NCI-H1436 treated with DMSO at 0.1 percent for 48 hours (cell line): ENCODE measurements at places on chromosomes 7 and 10.

GRCh38 chr10:121735263-121735662 lies 137.0 kb upstream of the FGFR2 start:
- DNase-seq = no peak

GRCh38 chr7:148670807-148671206 lies 27.9 kb upstream of the CUL1 start:
- DNase-seq = no peak

- DNase-seq = no peak
Observed at GRCh38 chr7:131656980-131657723, 100.7 kb upstream of the PODXL start.

DNA sequence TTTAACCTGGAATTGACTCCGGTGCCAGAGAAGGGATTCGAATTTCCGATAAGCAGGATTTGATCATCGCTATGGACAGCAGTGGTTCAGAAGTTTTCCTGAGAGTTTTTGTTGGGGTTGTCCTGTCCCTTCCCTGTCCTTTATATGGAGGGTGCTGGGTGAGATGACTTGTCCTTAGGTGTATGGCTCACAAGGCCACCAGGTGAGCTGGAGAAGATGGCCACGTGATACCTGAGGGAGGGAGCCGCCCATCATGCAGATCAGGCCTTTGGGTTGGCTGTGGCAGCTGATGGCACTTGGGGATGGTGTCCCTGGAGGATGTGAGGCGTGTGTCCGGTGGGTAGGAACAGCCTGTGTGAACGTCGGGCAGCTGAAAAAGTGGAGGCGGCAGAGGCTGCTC lies 187.7 kb downstream of the PTPN20 start:
- DNase-seq = no peak

DNA sequence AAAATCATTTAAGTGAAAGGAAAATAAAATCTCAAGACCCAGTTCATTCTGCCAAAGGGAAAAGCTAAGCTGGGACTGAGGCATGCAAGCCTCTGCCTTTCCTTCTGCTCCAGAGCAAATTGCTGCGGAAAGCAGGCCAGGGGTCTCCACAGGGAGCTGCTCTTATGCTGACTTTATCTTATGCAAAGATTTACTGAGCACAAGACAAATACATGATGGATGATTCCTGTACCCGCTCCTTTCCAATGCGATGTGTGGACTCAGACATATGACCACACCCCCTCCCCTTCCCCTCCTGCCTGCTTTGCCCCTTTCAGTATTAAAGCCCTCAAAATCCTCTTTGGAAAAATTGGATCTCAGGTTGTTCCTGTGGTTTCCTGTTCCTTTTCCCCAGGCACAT lies 74.2 kb upstream of the INSIG1 start:
- DNase-seq = no peak

DNA sequence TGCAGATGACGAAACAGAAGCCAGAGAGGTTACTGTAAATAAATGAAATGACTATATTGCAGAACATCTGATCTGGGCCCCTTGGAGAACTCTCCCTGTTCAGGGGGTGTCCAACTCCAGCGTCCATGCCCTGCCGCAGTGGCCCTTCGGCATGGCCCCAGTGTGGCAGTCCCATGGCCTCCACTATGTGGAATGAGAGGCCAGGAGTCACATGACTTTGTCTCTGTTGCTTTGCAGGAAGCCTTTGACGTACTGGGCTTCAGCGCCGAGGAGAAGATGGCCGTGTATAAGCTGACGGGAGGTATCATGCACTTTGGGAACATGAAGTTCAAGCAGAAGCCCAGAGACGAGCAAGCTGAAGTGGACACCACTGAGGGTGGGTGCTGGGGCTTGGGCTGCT lies 15.6 kb upstream of the MYH16 start:
- no peak for DNase-seq

DNA sequence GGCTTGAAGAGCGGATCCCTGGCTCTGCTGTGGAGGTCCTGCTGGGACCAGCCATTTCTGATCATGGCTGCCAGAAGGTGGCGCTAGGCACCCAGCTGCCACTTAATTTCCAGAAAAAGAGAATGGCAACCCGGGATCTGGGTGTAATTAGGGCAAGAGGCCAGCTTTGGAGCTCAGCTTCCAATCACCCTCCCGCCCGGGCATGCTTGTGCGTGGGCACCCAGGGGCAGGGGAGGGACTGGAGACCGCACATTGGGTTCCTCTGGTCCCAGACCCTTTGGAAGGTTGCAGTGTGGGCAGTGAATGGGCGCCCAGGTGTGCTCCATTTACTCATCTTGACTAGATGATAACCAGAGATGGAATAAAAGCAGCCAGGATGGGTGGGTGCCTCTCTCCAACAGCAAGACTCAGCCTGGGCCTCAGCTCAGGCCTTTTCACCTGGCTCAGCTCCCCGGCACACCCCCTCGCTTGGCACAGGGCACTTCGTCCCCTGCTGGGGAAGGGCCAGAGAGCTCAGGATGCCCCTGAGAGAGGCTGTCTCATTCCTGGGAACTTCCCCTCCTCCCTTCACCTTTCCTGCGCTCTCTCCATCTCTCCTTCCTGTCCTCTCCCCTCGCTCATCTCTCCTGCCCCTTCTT lies 14.7 kb downstream of the FAM241B start:
- DNase-seq = no peak

DNA sequence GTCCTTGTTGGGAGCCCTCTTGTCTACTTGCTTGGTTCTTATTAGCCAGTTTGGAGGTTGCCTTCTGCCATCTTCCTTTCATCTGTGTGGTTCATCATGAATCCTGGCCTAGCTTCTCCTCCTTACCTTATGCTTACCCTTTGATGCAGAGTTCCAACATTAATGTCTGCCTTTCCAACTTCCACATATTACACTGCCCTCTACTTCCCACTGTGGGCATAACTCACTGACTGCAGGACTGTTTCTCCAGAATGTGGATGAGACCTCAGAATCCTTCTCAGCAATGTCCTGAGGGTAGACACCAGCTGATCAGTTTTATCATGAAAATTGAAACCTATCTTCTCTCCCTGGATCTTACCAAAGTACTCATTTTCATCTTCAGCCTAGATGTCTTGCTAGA lies 491.0 kb downstream of the LRMDA start:
- no peak for DNase-seq

DNA sequence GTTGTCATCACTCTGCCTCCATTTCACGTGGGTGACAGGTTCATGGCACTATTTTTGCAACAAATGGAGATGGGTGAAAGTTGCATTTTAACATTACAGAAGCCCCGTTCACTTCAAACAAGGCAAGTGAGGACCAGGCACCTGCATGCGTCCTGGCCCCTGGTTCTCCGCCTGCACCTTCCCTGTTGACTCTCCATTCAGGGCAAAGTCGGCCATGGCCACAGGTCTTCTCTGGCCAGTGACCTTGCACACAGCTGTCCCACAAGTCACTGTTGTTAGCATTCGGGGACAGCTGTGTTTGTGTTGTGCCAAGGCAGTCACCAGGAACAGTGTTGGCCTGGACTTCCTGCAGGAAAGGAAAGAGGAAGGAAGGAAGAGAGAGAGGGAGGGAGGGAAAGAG lies 554.9 kb downstream of the TCERG1L start:
- DNase-seq = no peak

DNA sequence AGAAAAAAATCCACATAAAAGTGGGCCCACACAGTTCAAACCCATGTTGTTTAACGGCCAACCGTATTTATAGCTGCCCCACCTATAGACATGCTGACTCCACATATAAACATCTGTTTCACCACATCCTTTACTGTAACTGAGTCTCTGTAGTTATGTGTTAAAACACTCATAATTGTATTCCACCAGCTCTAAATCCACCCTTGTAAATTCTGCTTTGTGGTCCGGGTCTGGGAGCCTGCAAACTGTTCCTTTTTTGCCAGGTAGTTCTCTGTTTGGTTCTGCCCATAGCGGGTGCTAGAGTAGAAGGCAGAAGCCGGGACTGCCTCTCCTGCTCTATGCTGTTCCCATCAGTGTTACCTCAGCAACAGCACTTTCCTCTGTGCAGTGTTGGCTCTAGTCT lies 20.2 kb upstream of the FHIP2A start:
- DNase-seq = no peak

- DNase-seq = no peak
Observed at GRCh38 chr7:1659696-1660095, 10.4 kb upstream of the ELFN1 start.

DNA sequence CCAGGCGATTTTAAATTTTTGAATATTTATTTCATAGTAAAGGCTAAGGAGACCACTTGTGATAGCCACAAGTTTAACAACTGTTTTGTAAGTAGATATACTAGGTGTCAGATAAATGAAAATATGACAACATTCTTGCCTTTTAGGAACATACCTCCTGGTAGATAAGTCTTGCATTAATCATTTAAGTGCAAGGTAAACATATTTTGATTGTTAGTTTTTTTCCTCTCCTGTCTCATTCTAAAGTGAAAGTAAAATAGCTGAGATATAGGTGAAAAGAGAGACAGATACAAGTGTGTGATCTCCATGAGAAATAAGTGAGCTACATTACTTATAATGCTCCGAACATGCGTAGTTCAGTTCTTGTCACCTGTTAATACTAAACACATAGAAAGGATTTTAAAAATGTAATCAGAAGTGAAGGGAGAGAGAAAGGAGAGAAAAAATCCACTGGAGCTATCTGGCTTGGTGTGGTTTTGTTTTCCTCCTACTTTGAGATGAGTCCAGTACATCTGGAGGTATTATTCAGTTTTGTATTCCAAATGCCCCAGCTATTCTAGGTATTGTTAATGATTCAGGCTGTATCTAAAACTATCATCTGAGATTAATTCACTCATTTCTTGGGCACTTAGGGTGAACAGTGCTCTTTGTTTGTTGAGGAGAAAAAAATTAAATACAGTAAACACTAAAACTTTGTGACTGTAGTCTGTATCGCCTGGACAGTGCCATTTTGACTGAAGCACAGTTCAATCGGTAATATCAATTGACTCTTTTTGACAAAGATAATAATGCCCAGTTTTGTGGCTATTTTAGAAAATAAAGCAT lies 21.2 kb downstream of the GLCCI1 start:
- no peak for DNase-seq

DNA sequence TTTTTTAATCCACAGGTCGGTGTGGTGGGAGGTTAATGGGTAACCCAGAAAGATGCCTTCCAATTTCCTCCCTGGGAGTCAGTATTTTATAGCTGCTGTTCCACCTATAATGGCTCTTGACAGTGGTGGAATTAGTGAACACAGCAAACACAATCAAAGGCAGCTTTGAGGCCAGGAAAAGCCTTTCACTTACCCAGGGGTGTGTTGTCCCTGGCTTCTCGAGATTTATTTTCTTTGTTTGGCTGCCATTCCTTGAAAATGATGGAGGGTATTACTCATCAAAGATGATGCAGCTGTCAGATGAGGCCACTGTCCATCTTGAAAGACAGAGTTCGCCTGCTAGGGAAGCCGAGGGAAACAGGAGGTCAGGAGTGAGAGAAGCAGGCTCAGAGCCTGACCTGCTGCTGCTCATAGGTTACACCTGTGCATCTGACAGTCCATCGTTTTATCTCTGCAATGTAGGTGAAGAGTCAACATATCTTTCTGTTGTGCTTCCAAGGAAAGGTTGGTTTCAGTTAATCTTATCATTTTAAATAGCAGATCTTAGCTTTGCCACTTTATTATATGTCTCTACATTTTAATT lies 221.6 kb downstream of the XPNPEP1 start:
- no peak for DNase-seq

- no peak for DNase-seq
Observed at GRCh38 chr10:56856569-56856968, 495.5 kb upstream of the ZWINT start.

- DNase-seq = no peak
Observed at GRCh38 chr10:99234791-99235657, 628 bp downstream of the HPSE2 start.

DNA sequence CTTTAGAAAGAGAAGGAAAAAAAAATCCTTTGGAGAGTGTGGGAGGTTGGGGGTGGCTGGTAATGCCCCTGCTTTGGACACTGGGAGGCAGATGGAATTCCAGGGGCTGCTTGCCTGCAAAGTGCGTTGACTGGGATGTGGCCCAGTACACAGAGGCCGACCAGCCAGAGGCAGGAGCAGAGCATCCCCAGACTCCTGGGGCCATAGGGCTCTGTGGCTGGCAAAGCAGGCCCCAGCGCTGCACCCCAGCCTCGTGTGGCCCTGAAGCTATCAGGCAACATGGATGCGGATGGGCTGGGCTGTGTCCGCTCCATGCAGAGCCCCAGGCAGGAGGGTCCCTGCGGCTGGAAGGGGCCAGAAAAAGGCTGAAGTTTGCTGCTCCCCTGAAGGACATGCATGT lies 361.6 kb upstream of the FZD8 start:
- DNase-seq = no peak

DNA sequence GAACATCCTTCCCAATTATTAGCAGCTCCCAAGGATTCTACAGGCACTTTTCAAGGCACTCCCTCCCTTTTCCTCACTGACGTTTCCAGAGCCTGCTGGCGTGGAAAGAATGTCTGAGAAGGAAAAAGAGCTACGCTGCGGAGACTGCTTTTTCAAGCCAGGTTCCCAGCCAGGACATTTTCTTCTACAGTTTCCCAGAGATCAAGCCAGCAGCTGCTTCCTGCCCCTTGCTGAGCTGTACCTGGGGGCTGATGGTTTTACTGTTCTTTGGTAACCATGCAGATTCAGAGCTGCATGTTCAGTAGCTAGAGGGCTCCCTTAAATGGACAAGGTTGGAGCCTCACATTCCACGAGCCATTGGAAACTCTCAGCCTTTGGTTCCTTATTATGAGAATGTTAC lies 133.4 kb downstream of the EVX1 start:
- DNase-seq = no peak

DNA sequence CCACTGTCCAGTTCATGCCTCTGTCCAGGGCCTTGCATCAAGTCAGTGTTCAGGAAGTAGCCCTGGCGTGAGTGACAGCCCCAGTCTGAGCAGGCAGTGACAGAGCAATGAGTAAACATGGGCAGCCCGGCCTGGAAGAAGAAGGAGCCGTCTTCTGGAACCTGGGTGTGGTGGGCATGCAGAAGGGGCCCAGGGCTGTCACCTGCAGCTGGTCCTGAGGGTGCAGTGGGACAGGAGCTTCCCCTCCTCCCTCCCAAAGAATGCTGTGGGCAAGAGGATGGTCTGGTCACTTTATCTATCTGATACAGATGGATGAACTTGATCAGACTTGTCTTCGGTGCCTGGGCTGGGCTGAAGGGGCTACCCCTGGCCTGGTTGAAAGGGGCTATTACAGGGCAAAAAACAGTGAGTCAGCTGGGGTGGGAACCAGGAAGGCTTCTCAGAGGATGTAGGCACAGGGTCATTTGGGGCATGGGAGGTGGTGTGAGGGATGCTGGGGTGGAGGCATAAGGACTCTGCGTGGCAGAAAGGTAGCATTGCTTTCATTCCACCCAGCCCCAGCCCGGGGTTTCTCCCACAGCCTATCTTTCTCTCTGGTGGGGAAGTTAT lies 42.7 kb upstream of the PPIF start:
- DNase-seq = no peak

- no peak for DNase-seq
Observed at GRCh38 chr10:117360994-117361667, 14.1 kb downstream of the PDZD8 start.
